Heart right ventricle (tissue), 16 donors: ENCODE measurements at places on chromosomes 6 and 20. TPM values are rescaled to one million over a fixed set of nuclear protein-coding genes. Genes with fewer than 3 reads are reported as not detected.

GRCh38 chr6:160130729-160131484 lies 9.3 kb downstream of the SLC22A1 start:
- no peaks in the 10 kb centered on the region for H3K36me3 ChIP-seq
- H3K4me1 ChIP-seq: no peaks in the 10 kb centered on the region
- H3K4me3 ChIP-seq: no peak overlapping the region
- DNase-seq: no peak

DNA sequence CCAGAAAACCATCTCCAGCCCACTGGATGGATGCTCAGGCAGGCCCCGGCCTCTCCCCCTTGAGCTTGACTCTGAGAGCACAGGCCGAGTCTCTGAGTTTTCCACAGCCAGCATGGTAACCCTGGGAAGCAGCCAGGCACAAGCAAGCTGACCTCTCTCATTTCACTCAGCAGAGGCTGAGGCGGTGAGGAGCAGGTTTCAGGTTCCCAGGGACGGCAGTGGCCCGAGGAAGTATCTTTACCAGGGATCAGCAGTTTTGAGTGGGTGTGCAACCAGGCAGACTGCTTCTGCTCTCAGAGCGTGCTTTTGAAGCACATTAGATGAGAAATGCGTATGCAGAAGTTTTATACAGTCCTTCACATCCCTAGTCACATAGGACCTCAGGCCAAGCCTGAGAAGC lies 12.6 kb downstream of the HCK start:
- H3K4me1 ChIP-seq: no peaks in the 10 kb centered on the region
- peaks cover 11% of the 10 kb centered on the region for H3K27me3 ChIP-seq
- H3K36me3 ChIP-seq: no peaks in the 10 kb centered on the region

GRCh38 chr6:63418741-63419140 lies 99.0 kb upstream of the LGSN start:
- no peak overlapping the region for H3K4me3 ChIP-seq
- H3K36me3 ChIP-seq: no peaks in the 10 kb centered on the region
- DNase-seq: no peak
- no peak overlapping the region for H3K27ac ChIP-seq

DNA sequence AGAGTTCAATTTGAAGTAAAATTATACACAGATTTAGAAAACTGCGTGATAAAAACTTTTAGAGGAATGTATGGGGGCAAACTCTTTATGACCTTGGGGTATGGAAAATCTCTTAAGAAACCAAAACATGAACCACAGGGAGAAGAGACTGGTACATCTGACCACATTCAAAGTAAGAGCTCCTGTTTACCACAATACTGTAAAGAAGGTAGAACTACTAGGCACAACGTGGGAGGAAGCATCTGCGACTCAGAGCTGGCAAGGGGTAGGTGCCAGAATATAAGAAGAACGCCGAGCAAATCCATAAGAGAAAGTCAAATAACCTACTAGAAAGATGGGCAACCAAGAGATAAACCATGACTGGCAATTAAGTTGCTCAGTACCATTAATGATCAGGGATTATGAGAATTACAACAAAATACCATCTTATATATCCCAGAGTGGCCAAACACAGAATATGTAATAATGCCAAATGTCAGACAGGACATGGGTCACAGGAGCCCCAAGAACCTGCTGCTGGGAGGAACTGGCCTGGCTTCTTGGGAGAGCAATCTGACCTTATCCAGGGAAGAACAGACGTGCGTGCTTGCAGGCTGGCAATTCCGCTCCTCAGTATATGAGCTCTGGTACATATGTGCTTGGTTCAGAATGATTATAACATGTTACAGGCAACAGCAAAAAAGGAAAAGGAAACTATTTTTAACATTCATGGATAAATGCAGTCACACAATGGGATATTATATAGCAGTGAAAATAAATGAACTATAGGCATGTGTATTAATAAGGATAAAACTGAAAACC lies 50.2 kb downstream of the INSM1 start:
- H3K4me3 ChIP-seq: no peak overlapping the region
- no peak overlapping the region for H3K27ac ChIP-seq
- H3K36me3 ChIP-seq: no peaks in the 10 kb centered on the region
- H3K4me1 ChIP-seq: no peaks in the 10 kb centered on the region

DNA sequence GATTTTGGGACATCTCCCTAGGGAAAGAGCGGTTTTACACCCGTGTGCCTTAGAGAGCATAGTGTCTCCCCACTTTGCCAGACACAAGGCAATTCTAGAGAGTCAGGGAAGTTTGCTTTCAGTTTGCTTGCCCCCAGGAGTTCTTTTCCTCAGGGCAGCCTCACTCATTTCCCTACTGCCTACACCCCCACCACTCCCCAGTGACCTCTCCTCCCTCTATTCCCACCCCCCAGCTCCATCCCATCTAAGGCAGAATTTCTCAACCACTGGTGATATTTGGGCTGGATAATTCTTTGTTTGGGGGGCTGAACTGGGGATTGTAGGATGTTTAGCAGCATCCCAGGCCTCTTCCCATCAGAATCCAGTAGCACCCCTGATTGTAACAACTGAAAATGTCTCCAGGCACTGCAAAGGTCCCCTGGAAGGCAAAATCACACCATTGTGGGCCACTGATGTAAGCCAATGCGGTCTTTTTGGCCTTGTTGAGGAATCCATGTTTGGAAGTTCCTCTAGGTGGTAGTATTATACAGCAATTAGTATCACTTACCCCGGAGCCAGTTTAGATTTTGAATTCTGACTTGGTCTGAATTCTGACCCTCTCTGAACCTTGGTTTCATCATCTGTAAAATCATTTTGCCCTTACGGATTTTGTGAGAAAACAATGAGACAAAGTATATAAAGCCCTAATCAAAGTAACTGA lies 1.3 kb downstream of the EPPIN start:
- no peak overlapping the region for H3K27ac ChIP-seq
- DNase-seq: no peak
- H3K4me1 ChIP-seq: no peaks in the 10 kb centered on the region
- H3K27me3 ChIP-seq: no peaks in the 10 kb centered on the region
- H3K4me3 ChIP-seq: no peak overlapping the region

- H3K36me3 ChIP-seq: no peaks in the 10 kb centered on the region
- H3K4me1 ChIP-seq: no peaks in the 10 kb centered on the region
- no peak overlapping the region for H3K4me3 ChIP-seq
- no peaks in the 10 kb centered on the region for H3K27me3 ChIP-seq
- DNase-seq: no peak
These were observed 476.9 kb downstream of the KHDRBS2 start for GRCh38 chr6:61809004-61809595.

GRCh38 chr20:56945901-56946300 lies 316.8 kb downstream of the TFAP2C start:
- no peak for DNase-seq
- peaks cover 37% of the 10 kb centered on the region for H3K27me3 ChIP-seq
- no peaks in the 10 kb centered on the region for H3K36me3 ChIP-seq
- H3K4me1 ChIP-seq: no peaks in the 10 kb centered on the region

DNA sequence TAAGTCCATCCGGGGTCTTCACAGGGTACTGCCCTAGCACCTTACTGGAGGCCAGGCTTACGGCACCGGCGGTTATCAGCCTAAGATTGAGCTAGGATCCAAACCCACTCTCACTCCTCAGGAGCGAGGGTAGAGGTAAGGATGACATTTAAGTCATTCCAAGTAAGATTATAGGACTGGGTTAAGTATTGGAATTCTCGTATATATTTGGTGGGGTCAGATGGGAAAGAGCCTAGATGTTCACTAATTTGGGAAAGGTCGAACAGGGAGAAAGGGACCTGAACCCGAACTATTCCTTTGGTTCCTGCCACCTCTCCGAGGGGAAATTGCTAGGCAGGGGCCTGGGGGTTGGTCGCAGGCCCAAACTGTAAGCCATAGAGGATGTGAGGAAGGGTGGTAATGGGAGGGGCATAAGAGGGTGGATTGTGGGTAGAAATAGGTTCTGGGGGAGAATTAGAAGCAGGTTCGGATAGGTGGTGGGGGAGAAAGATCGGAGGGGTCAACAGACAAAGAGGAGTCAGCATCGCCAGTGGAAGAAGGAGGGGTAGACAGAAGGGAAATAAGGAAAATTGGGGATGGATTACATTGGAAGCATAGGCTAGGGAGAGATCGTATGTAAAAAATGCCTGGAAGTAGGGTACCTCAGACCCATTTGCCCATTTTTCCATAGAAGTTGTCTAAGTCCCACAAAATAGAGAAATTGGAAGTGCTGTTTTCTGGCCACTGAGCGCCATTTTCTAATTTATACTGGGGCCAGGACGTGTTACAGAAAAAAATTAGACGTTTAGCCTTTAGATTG lies 747.1 kb upstream of the ADGRB3 start:
- DNase-seq: no peak
- H3K36me3 ChIP-seq: no peaks in the 10 kb centered on the region
- H3K4me3 ChIP-seq: no peak overlapping the region
- H3K27me3 ChIP-seq: no peaks in the 10 kb centered on the region

DNA sequence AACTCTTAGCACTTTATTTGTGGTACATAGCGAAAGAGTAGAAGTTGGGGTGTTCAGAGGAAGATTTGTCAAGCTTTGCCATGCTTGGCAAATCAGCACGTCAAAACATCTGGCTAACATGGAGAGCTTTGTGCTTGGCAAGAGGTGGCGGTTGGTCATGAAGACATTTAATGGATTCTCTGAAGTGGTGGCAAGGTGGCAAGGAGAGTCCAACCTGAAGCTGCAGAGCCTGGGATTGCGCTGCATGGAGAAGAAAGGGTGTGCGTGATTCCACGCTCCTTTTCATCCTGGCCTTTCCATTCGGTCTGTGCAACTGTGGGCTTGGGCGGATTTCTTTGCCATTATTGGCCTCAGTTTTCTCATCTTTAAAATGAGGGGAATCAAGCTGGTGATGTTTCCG lies 3.1 kb downstream of the PYGB start:
- H3K27ac ChIP-seq: peak overlapping the region; percentile 20
- H3K36me3 ChIP-seq: no peaks in the 10 kb centered on the region
- peaks cover 88% of the 10 kb centered on the region for H3K4me1 ChIP-seq
- no peaks in the 10 kb centered on the region for H3K27me3 ChIP-seq
- no peak for DNase-seq

DNA sequence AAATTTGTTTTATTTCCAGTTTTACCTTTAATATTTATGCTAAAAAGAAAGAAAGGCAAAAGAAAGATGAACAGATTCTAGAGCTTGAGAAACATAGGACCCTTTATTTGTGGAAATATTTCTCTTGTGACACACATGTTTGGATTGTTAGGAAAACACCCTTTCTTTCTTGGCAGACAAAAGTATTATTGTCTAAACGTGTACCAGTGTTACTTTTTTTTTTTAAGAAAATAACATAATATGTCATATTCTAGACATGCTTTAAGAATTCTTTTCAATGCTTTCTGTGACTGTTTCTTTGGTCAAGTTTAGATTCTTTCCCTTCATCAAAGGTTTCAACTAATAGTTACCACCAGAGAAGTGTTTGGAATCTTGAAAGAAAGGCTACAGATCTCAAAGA lies 183.4 kb upstream of the CNR1 start:
- H3K4me3 ChIP-seq: no peak overlapping the region
- H3K4me1 ChIP-seq: no peaks in the 10 kb centered on the region
- no peaks in the 10 kb centered on the region for H3K36me3 ChIP-seq
- no peak for DNase-seq
- H3K27me3 ChIP-seq: no peaks in the 10 kb centered on the region
- H3K27ac ChIP-seq: no peak overlapping the region

- peaks cover 20% of the 10 kb centered on the region for H3K4me1 ChIP-seq
- no peaks in the 10 kb centered on the region for H3K27me3 ChIP-seq
- no peak overlapping the region for H3K27ac ChIP-seq
These were observed 20.0 kb upstream of the ASXL1 start for GRCh38 chr20:32337937-32338661.

DNA sequence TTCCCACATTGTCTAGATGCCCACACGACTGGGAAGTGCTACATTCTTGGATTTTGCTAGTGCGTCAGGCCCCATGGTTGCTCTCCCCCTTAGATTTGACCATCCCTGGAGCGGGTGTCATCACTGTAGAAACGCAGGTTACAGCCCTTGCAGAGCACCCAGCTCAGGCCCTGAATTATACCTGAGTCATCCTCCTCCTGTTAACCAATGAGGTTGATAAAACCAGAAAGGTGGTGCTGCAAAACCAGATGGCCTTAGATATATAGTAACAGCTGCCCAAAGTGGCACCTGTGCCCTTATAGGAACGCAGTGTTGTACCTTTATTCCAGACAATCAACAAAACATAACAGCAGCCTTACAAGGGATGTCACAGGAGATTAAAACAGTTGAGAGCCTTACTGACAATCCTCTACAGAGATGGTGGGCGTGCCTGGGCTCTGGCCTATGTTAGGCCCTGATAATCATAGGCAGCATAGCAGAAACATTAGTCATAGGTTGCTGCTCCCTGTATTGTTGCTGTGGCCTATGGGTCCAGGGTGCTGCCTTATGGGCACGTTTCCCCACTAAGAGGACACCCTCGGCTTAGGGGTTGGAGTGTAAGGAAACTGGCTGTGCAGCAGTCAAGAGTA lies 33.6 kb upstream of the HSF2 start:
- H3K36me3 ChIP-seq: no peaks in the 10 kb centered on the region
- no peak overlapping the region for H3K4me3 ChIP-seq
- no peak overlapping the region for H3K27ac ChIP-seq

- H3K4me3 ChIP-seq: no peak overlapping the region
- no peak for DNase-seq
- H3K36me3 ChIP-seq: no peaks in the 10 kb centered on the region
- no peak overlapping the region for H3K27ac ChIP-seq
These were observed 50.3 kb downstream of the PRR18 start for GRCh38 chr6:166257911-166258318.

DNA sequence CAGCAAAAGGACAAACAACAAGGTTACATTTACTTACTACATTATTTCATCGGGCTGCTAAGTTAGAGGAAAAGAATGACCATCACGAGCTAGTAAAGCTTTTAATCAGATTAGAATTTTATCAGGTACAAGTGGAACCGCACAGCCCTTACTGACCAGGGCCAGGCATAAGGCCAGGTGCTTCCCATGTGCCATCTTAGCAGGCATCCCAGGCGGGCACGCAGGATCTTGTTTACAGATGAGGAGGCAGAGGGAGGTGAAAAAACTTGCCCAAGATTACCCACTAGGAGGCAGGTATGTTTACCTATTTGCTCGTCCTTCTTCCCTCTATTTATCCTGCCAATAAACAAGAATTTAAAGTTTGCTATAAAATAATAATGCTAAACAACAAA lies 10.7 kb downstream of the EZR start:
- H3K27me3 ChIP-seq: no peaks in the 10 kb centered on the region
- no peak overlapping the region for H3K4me3 ChIP-seq
- no peak overlapping the region for H3K27ac ChIP-seq
- no peak for DNase-seq
- peaks cover 63% of the 10 kb centered on the region for H3K4me1 ChIP-seq

DNA sequence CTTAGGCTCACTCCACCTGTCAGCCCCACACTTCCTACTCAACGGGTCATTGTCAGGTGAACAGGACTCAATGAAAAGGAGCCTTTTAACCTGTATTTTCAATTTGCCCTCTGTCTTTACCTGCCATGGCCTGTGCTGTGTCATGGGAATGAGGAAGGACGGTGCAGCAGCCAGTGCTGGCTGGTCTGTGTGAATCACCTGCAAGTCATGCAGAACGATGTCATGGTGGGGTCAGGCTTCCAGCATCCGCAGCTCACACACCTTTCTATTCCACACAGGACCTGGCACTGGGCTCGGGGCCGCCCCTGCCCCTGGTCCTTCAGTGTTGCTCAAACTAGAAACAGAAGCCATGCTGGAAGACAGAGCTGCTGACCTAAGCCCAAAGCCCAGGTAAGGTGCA lies 188.7 kb upstream of the GMDS start:
- H3K4me1 ChIP-seq: no peaks in the 10 kb centered on the region
- DNase-seq: no peak
- no peak overlapping the region for H3K27ac ChIP-seq
- no peaks in the 10 kb centered on the region for H3K36me3 ChIP-seq
- H3K27me3 ChIP-seq: no peaks in the 10 kb centered on the region

The OR2J3 gene
- polyA plus RNA-seq: not detected

The OLIG3 gene
- not detected for polyA plus RNA-seq

The ASIP gene
- polyA plus RNA-seq: 234 TPM

The NNAT gene
- 0.29 TPM for polyA plus RNA-seq

The BPIFB1 gene
- not detected for polyA plus RNA-seq
